ENCODE measurements at places on chromosomes 1 and 21. TPM values are rescaled to one million over a fixed set of nuclear protein-coding genes. Genes with fewer than 3 reads are reported as not detected.
A peak's percentile ranks its signal among the peaks of the same experiment; 100 is the strongest.

Gene DMRTA2
- not detected for total RNA-seq

Gene A3GALT2
- total RNA-seq: not detected

Gene IGFN1
- total RNA-seq: not detected

Gene CR2
- total RNA-seq: not detected

Gene OR4F16
- not detected for total RNA-seq

Gene HLX
- total RNA-seq: 3.5 TPM

Gene MYOC
- 1.0 TPM for total RNA-seq

Gene HLCS
- 5.3 TPM for total RNA-seq

Gene GJA8
- not detected for total RNA-seq

DNA sequence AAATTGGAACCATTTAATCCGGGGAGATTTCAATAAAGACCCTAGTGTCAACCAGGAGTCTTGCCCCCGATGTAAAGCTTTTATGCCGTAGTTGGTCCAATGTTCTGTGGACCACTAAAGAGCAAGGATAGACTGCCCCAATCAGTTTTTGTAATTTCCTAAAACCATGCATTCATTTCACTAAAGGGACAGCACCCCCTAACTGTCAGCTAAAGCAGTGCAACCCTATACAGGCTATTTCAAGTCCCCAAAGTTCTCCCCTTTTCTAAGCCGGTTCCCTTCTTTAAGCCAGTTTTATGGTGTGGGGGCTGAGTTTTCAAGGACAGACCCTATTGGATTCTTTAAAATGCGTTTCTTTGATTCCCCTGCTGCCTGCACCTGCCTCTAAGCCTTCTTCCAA, 12.7 kb upstream of the PDPN start:
- DNase-seq: no peak

DNA sequence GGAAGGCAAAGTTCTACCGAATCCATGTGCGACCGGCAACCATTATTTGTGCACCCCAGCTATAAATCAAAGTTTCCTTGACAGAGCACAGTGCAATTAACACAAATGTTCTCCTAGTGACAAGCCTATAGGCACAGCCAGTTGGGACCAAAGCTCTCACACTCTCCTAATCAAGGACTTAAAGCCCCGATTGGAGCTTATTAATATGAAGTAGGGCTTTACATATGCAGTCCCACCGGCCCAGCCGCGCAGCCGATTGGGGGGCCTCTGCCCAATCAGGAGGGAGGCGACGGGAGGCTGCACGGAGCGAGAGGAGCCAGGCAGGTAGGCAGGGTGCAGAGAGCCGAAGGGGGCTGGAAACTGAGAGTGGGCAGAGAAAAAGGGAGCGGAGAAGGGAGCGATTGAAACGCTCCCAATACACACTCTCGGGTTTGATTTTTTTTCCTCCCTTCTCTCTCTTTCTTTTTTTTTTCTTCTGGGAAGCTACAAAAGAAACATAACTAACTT, at the start of gene ESRRG:
TSS of gene ESRRG (minus strand) at position 156 of the 507 bp plus-strand sequence. CDS start at position 26, 130 bp downstream.
- peak; percentile 64 for DNase-seq

DNA sequence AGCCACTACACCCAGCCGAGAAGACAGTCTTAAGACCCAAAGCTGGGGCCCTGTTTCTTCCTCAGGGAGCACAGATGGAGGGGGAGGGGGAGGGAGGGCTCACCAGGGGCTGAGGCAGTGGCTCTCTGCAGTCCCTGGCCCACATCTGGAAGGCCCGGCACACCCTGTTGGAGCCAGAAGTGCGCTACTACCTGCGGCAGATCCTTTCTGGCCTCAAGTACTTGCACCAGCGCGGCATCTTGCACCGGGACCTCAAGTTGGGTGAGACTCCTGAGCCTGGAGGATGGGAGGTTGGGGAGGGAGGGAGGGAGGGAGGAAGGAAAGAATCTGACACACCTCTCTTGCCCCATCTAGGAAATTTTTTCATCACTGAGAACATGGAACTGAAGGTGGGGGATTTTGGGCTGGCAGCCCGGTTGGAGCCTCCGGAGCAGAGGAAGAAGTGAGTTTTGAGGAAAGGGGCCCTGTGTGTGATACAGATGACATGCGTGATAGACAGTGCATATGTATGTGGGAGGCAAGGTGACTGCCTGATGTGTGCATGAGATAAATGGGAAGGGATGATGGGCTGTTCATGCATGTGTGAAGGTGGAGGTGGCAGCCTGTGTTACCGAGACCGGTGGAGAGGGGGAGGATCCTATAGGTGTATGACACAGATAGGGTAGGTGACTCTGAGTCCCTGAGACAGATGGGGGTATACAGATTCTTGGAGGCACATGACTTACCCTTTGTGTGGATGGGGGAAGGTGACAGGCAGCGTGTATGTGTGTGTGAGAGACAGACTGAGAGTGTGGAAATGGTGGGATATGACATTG, 1.5 kb downstream of the PLK3 start:
- peak; percentile 20 for DNase-seq

DNA sequence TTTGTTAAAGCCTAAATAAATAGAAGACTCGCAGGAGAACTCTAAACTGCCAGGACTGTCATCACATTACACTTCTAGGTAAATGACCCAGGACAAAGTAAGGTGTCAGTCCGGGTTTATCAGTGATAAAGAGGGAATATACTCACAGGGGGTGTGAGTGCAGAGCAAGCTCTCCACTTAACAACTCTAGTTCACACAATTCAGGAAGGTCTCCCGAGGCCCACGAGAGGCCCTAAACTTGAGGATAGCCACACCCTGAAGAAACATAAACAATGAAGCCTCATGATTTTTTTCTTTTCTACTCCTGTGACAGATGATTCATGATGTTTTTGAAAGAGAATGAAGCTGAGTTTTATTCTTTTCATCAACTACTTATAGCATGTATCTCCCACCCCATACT, 65.6 kb upstream of the EXO1 start:
- DNase-seq: no peak

DNA sequence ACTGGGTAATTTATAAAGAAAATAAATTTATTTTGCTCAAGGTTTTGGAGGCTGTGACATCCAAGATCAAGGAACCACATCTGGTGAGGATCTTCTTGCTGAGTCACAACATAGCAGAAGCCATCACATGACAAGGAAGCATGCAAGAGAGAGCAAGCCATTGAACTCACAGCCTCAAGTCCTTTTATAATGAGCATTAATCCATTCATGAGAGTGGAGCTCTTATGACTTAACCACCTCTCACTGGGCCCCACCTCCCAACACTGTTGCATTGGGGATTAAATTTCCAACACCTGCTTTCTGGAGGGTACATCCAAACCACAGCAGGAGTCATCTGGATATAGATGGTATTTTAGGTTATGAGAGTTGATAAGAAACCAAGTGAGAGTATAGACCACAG, 20.6 kb upstream of the EGLN1 start:
- DNase-seq: no peak

DNA sequence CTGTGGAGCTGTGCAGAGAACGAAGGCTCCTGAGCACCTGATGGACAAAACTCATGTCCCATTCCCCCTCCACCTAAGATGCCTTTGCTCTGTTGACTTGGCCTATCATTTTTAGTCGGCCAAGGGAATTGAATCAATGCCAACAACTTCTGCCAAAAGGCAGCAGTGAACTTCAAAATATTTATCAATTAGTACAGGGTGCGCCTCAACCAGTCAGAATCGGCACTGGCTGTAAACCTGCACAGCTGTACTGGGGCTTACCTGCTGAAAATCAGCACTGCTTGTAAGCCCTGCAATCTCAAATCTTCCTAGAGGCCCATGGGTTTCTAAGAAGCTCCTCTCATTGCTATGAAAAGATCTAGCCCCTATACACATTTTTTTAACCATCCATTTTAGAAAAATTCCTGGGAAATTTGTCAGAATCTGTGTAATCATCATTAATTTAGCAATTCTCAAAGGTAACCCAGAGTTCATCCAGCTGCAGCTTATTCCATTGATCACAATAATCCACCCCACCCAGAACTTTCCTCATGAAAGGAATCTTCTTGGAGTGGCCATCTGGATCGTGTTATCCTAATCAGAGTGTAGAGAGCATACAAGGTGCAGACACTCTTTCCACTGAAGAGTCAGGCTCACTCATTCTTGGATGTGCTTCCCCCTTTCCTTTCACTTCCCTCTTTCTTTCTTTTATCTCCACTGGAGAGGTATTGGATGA, 40.2 kb downstream of the ADAMTS1 start:
- no peak for DNase-seq

GRCh38 chr1:67803380-67804279, 29.6 kb downstream of the GNG12 start:
- DNase-seq: no peak

DNA sequence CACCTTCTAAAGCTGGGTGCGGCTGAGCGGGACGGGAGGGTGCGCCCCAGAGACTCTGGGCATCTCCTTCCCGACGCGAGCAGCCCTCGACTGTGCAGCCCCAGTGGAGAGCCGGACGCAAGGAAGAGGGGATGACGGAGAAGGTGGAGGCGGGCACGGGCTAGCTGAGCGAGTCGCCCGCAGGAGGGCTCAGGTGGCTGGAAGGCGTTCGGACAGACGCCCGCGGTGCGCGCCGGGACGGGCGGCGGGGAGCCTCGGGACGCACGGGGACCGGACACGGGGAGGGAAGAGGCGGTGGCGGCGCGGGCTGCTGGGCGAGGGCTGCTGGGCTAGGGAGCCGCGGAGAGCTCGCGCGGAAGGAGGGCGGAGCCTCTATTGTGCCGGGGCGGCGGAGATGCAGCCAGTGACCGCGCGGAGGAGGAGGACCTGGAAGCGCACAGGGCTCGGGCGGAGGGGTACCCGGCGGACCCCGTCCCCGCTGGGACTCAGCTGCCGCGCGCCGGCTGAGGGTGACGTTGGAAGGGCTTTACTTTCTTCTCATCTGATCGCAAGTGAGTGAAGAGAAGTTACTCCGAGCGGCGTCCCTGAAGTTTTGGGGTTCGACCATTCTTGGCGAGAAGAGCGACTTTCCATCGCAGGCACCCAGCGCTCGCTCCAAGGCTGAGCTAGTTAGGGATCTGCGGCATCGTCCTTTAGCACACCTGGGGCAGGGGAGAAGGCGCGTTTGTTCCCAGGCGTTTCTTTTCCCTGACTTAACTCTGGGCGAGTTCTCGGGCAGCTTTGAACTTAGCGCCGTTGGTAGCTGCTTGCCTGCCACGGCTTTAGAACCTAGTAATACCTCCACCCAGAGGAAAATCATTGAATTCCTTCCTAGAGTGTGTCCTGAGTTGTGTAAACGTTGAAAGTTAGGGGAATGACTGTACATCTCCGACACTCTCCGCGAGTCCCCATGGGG, at the start of gene OLFML2B:
TSS of gene OLFML2B (minus strand) at position 323 of the 955 bp plus-strand sequence. CDS start 439 bp downstream, outside the sequence.
- peak; percentile 78 for DNase-seq

GRCh38 chr1:67850611-67851075, 17.4 kb upstream of the GNG12 start:
- peak; percentile 71 for DNase-seq

DNA sequence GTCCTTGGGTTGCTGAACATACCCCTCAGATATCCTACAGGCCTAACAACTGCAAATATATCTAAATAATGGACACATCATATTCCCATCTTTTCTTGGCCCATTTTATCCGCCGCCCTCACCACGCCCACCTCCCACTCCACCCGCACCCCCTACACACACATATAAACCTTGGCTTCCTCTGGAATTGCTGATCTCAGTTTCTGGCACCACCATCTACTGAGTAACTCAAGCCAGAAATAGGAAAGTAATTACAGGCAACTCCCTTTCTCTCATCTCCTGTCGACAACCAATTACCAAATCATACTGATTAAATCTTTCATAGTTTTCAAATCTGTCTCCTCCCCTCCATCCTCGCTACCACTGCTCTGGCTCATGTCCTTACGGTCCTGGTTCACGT, 4.7 kb downstream of the RGS8 start:
- DNase-seq: no peak

DNA sequence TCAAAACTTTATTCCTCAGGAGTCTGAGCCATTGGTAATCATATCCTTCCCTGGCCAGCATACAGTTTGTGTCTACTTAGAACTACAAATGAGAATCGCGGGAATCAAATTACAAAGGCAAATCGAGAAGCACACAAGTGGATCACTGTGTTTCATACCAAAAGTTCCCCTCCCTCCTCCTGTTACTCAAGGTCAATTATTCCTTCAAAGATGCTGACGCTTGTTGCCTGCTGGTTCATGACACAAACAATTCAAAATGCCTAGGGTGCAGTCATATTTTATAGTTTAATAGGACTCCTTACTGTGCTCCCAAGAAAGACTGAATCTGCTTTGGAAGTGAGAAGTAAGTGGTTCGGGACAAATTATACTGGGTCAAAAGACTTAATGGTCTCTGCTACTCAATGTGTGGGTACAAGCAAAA, 93.0 kb upstream of the PBX1 start:
- no peak for DNase-seq

GRCh38 chr1:209657140-209657879, 5.1 kb upstream of the LAMB3 start:
- no peak for DNase-seq

DNA sequence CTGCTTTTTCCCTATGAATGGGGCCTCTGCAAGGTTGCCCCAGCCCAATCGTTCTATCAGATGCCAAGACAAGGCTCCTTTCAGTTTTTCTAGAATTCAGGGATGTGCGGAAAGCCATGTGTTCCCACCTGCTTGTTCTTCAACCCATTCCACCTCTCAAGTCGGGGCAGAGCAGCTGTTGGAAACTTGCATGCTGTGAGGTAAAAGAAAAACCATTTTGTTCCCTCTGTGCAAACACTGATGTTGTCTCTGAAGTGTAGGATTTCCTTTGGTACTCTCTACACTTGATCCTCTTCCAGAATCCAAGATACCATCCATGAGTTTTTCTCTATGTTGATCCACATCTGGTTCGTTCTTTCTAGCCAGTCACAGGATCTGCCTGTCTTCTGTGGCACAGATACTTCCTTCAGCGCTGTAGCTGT, 7.3 kb downstream of the IER5 start:
- no peak for DNase-seq

DNA sequence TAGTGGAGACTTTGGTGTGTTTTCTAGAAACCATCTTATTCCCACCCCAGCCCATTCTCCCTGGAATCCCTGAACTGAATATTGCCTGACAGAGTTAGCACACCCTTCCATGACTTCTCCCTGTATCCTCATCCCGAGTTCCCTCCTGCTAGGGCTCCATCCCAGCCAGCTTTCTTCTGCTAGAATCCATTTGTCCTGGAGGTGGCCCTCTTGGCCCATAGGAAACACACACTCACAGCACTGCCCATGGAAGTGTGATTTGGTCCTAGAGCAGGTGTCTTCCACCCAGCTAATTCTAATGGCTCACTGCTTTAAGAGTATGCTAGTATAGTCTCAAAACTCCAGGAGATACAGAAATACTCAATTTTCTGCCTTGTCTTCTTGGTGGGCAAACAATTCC, 4.1 kb downstream of the KRTAP15-1 start:
- DNase-seq: no peak

DNA sequence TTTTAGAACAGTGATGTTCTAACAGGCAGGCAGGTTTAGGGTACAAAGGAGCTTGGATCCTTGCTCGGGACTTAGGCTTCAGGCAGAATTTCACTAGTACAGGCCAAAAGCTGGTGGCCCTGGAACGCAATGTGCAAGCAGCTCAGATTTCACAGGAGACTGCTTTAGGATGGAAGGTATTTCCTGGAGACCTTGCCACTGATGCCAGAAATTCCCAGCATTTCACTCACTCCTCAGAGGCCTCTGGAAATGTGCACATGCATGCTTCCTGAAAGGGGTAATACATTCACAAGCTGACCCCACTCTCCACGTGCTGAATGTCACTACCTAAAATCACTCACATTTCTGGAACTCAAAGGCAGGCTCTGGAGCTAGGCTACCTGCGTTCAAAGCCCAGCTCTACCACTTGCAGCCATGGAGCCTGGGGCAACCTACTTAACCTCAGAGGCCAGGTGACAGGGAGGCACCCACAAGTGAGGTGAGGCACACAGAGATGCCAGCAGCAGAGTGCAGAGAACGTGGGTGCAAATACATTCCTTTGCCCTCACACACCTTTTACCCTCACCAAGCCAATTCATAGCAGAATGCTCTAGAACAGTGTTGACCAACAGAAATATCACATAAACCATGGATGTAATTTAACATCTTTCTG, 56.5 kb downstream of the CDC7 start:
- DNase-seq: no peak
